ENCODE measurements at places on chromosomes 11 and 22.
A peak's percentile ranks its signal among the peaks of the same experiment; 100 is the strongest.

DNA sequence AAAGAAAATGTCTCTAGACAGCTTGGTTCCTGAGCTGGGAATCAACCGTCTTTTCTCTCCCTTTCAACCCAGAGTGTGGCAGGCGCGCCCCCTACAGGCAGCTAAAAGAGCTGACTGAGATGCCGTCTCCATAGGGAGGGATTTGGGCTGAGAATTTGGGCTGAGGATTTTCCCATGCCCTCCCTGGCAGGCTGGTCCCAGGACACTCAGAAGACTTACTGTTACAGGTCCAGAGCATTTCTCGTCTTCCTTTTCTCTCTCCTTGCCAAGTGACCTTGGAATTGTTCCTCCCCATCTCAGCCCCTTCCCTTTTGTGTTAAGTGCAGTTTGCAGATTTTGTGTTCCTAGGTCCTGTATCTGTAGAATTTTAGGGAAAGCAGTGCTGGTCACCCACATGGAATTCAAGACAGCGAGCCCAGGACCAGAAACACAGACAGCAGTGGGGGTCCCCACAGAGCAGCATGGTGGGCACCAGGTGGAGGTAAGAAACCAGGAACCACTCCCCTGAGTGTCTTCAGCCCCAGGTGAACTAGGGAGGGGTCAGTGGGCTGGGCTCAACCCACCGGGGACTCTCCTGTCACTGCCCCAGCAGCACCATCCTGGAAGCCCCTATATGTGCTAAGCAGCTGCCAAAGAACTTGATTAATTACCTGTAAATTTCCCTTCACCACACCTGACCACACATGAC is 9.9 kb upstream of the IGLL5 start:
- peak; percentile 76 for DNase-seq

DNA sequence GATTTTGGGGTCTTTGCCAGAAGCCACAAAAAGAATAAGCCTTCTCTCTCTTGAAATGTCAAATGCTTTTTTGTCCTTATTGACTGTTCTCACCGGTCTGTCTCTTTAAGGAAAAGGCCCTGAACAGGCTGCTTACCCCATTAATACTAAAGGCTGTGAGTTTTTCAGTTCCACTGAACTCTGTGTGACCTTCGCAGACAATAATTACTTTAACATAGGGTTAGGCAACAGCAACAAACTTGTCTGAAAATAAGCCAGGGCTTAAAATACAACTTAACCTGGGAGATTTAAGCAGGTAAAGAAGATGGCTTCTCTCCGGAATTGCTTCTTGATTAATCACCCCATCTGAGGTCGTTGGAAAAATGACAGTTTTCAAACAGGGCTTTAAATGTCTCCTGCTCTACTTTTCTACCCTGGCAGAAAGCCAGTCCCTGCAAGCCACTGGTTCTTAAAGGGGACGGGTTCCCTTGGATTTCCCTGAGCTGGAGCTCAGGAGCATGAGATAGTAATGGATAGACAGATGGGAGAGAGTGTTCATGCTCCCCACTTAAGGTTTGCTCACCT is 69.4 kb downstream of the ARL14EP start:
- DNase-seq, result no peak

GRCh38 chr11:45646275-45646927 is 19.0 kb downstream of the CHST1 start:
- DNase-seq, result no peak

DNA sequence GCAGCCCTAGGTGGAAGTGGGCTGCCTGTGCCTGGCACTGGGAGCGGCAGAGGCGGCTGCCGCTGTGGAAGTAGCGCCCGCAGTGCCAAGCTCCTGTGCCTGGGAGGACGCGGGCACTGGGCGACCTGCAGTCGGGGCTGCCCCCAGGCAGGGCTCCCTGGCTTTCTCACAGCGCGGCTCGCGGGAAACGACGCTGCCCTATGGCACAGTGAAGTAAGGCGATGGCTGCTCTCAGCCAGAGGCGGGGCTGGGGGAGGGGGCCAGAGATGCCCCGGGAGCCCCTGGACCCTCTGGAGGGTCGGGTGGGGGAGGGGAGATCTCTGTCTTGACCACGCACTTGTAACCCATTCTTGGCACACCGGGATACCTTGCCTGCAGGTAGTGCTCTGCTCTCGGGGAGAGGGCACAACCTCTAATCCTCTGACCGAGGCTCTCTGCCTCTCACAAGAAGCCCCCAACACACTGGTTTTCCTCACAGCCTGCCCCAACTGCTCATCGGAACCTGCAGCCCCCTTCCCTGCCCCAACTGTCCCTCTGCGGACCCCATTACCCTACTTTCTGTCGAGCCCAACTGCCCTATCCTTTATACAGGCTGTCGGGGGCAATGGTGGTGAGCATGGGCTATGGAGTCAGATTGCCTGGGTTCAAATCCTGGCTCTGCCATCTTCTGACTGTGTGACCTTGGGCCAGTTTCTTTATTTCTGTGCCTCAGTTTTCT is 32.2 kb upstream of the TRIM29 start:
- no peak for DNase-seq

- no peak for DNase-seq
These were observed 28.1 kb downstream of the ARAP1 start for GRCh38 chr11:72724021-72724551.
